ENCODE measurements at places on chromosomes 13 and 19.

- DNase-seq: no peak
Measured at GRCh38 chr19:18660939-18661670, 22.4 kb upstream of the CRTC1 start.

DNA sequence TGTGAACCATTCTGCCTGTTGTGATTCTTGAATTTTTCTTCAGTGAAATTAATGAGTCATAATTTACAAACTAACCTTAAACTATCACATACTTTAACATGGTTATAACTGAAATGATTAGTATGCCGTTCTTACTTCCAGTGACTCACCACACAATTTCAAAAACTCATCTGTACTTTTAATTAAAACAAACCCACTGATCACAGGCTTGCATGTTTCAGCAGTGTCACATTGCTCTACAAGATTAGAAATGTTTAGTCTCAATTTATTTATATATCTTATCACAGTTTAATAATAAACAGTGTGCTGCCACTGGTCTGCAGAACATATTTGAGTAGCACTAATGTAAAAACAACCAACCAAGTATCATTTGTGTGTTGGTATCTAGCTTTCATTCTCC, 2227.9 kb upstream of the PCDH20 start:
- no peak for DNase-seq

DNA sequence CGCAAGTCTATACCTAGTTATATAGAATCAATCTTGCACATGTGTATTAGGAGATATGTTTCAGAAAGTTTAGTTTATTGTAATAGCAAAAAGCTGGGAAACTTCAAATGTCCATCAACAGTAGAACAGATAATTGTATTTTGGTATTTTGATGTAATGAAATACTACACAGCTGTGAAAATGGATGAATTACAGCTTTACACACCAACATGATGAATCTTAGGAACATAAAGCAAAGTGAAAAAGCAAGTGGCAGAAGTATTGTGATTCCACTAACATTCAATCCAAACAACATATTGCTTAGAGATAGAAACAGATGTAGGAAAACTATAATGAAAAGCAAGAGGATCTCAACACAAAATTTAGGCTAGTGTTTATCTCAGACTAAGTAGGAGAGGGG, 72.5 kb downstream of the RUBCNL start:
- no peak for DNase-seq

DNA sequence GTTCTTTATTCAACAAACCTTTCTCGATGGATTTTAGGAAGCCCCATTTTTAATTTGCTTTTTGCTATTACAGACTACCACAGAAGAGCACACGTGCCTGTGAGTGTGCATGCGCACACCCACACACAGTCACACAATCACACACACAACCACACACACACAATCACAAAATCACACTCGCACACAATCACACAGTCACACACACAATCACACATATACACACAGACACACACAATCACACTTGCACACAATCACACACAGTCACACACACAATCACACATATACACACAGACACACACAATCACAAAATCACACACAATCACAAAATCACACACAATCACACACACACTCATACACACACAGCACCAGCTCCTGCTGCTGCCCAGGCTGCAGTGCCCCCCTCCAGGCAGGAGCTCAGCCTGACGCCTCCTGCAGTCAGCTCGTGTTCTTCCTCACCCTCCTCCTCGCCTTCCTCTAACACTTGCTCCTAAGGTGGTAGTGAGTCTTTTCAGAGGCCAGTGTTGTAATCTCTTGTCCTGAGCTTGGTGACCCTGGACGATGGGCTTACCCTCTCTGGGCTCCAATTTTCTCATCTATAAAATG, 125.0 kb upstream of the SOX1 start:
- DNase-seq: no peak

- no peak for DNase-seq
Measured at GRCh38 chr13:31167490-31167889, 5.8 kb upstream of the HSPH1 start.

GRCh38 chr19:16217716-16218451, 20.2 kb downstream of the AP1M1 start:
- DNase-seq: no peak

DNA sequence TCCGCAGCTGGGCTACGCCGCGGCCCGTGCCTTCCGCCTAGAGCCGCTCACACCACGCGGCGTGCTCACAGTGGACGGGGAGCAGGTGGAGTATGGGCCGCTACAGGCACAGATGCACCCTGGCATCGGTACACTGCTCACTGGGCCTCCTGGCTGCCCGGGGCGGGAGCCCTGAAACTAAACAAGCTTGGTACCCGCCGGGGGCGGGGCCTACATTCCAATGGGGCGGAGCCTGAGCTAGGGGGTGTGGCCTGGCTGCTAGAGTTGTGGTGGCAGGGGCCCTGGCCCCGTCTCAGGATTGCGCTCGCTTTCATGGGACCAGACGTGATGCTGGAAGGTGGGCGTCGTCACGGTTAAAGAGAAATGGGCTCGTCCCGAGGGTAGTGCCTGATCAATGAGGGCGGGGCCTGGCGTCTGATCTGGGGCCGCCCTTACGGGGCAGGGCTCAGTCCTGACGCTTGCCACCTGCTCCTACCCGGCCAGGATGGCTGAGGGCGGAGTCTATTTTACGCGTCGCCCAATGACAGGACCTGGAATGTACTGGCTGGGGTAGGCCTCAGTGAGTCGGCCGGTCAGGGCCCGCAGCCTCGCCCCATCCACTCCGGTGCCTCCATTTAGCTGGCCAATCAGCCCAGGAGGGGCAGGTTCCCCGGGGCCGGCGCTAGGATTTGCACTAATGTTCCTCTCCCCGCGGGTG, 7.4 kb downstream of the DBP start:
- DNase-seq: peak; percentile 85

GRCh38 chr13:94346261-94347019, 133.0 kb downstream of the DCT start:
- DNase-seq: no peak

- DNase-seq: no peak
Measured at GRCh38 chr13:47351798-47352197, 454.9 kb upstream of the HTR2A start.

- peak; percentile 41 for DNase-seq
Measured at GRCh38 chr13:25378528-25378927, 6.8 kb downstream of the ATP8A2 start.

- peak; percentile 80 for DNase-seq
Measured at GRCh38 chr19:55638864-55639359, 1.9 kb upstream of the ZNF580 start.

- peak; percentile 95 for DNase-seq
Measured at GRCh38 chr13:24053519-24054251, 106.8 kb upstream of the SPATA13 start.

DNA sequence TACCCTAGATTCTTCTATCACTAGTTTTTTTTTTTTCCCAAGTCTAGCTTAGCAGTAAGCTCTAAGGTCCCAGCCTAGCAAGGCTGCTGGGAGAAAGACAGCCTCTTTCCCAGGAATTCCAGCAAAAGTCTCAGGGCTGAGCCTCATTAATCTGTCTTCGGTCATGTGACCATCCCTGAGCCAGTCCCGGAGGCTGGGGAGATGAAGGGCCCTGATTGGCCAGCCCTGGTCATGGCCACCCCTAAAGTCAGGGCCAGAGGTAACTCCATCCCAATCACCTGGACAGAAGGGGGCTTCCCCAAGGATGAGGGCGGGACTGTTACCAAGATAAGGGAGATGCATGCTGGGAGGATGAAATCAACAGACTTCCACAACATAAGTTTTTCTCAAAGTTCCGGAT, 43.3 kb downstream of the CCNE1 start:
- peak; percentile 51 for DNase-seq

GRCh38 chr13:113607889-113608635, 23.5 kb downstream of the TFDP1 start:
- DNase-seq: no peak

DNA sequence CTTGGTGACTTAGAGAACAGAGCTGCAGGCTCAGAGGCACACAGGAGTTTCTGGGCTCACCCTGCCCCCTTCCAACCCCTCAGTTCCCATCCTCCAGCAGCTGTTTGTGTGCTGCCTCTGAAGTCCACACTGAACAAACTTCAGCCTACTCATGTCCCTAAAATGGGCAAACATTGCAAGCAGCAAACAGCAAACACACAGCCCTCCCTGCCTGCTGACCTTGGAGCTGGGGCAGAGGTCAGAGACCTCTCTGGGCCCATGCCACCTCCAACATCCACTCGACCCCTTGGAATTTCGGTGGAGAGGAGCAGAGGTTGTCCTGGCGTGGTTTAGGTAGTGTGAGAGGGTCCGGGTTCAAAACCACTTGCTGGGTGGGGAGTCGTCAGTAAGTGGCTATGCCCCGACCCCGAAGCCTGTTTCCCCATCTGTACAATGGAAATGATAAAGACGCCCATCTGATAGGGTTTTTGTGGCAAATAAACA, 9.9 kb downstream of the APOC1 start:
- DNase-seq: no peak

GRCh38 chr19:45515807-45516401, 8.6 kb downstream of the VASP start:
- no peak for DNase-seq

DNA sequence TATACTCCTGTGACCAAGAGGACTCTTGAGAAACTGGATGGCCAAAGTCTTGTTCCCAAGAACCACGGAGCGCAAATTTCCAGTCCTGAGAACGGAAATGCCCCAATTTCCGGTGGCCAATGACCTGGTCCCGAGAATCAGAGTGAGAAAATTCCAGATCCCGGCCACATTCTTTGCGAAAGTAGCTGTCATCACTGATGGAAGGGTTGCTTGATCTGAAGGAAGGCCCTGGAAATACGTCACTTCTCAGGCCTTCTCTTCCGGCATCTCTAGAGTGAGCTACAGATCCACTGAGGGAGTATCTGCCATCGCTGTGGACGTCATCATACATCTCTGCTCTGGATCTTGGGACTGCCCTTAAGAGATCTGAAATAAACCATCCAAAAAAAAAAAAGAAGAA, 7.5 kb downstream of the SUGP2 start:
- DNase-seq: no peak
